Right renal pelvis (tissue), 4 donors: ENCODE measurements at places on chromosomes 6 and 20. TPM values are rescaled to one million over a fixed set of nuclear protein-coding genes. Genes with fewer than 3 reads are reported as not detected.

The MMS22L gene
- 11.6 TPM for polyA plus RNA-seq

The BCL2L1 gene
- 75.2 TPM for polyA plus RNA-seq

The KCNB1 gene
- 0.42 TPM for polyA plus RNA-seq

The ZNF337 gene
- 24.3 TPM for polyA plus RNA-seq

The TXLNB gene
- polyA plus RNA-seq = 1.9 TPM

The CCDC170 gene
- 3.4 TPM for polyA plus RNA-seq

The TIAM2 gene
- 22.9 TPM for polyA plus RNA-seq

The SLA2 gene
- polyA plus RNA-seq = 0.46 TPM

The GABRR2 gene
- 1.3 TPM for polyA plus RNA-seq

The EPPIN gene
- 0.14 TPM for polyA plus RNA-seq

The GRIK2 gene
- polyA plus RNA-seq = 15.8 TPM

The HSPA1A gene
- polyA plus RNA-seq = 93.4 TPM

The VPS16 gene
- polyA plus RNA-seq = 36.1 TPM

The SOBP gene
- polyA plus RNA-seq = 13.7 TPM

The GSTA2 gene
- polyA plus RNA-seq = 0.61 TPM

The CTAGE9 gene
- polyA plus RNA-seq = not detected

The TNFRSF21 gene
- polyA plus RNA-seq = 33.4 TPM

The TMC2 gene
- 0.04 TPM for polyA plus RNA-seq

The KCNQ2 gene
- polyA plus RNA-seq = 4.9 TPM

The BMP7 gene
- polyA plus RNA-seq = 89.4 TPM

The RGS17 gene
- polyA plus RNA-seq = 2.9 TPM

The DOK5 gene
- 10.2 TPM for polyA plus RNA-seq

The POU5F1 gene
- polyA plus RNA-seq = 7.3 TPM

The NKX2-2 gene
- polyA plus RNA-seq = not detected

The SSTR4 gene
- polyA plus RNA-seq = not detected

The DNMT3B gene
- polyA plus RNA-seq = 7.4 TPM

The MYT1 gene
- polyA plus RNA-seq = 0.58 TPM

The GPR6 gene
- not detected for polyA plus RNA-seq

The ADGRF5 gene
- 36.7 TPM for polyA plus RNA-seq

The TCP11 gene
- polyA plus RNA-seq = 3.1 TPM

The SLC17A3 gene
- 0.68 TPM for polyA plus RNA-seq

The TOMM6 gene
- 253 TPM for polyA plus RNA-seq

The CST4 gene
- polyA plus RNA-seq = not detected

The LIN28B gene
- 0.17 TPM for polyA plus RNA-seq

The PKHD1 gene
- 19.6 TPM for polyA plus RNA-seq
